Activated naive CD4-positive, alpha-beta T cell treated with anti-CD3 and anti-CD28 coated beads, Interleukin-2, amount 50 U/mL, for 16 hours (primary cell): ENCODE measurements at places on chromosomes 5 and 9.
A peak's percentile ranks its signal among the peaks of the same experiment; 100 is the strongest.

DNA sequence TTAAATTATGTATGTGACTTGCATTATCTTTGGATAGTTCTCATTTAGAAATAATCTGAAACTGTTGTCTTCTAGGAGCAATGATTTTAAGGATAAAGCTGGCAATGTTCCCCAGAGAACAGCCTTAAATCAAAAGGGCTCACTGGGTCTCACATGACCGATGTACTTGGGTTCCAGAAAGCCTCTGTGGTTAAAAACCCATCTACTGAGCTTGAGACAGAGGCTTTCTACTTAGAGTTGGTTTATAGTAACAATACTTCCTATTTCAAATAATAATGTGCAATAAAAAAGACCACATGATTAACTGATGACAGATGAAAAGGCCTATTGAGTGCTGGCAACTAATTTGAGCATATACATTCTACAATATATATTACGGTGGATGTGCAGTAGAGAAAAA lies 1143.5 kb downstream of the PTPRD start:
- no peak for DNase-seq

DNA sequence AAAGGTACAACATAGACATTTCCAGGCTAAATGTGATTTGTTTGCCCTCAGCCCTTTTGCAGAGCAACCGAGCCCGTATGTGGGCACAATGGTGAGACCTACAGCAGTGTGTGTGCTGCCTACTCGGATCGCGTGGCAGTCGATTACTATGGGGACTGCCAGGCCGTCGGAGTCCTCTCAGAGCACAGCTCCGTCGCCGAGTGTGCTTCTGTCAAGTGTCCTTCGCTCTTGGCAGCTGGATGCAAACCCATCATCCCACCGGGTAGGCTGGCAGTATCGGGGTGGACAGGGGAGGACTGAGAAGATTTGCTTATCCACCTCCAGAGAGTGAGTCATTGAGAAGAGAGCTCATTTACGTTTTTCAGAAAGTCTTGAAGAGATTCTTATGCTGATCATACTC lies 17.8 kb upstream of the GLIPR2 start:
- no peak for DNase-seq

- no peak for DNase-seq
Measured at GRCh38 chr9:105690742-105691141, 3.6 kb upstream of the TMEM38B start.

DNA sequence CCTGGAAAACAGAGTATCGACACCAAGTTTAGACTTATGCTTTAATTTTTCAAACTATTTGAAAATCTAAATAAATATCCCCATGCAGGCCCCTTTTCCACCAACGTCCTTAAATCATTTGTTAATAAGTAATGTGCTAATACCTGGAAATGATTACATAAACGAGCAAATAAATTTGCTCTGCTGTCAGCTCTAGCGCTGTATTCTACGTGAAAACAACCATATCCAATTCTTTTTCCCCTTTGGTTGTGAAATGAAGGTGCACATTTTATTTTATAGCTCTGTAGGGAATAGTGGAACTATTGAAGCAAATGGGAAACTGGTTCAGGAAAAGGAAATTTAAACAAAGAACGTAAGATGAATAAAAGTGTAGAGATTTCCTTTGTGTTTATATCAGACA lies 137.7 kb upstream of the ZNF608 start:
- no peak for DNase-seq

DNA sequence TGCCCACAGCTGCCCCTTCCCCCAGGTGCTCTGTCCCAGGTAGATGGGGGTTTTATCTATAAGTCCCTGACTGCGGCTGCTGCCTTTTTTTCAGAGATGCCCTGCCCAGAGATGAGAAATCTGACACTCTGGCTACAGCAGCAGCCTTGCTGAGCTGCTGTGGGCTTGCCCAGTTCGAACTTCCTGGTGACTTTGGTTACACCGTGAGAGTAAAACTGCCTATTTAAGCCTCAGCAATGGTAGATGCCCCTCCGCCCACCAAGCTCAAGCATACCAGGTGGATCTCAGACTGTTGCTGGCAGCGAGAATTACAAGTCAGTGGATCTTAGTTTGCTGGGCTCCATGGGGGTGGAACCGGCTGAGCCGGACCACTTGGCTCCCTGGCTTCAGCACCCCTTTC lies 56.8 kb downstream of the MINAR2 start:
- no peak for DNase-seq

DNA sequence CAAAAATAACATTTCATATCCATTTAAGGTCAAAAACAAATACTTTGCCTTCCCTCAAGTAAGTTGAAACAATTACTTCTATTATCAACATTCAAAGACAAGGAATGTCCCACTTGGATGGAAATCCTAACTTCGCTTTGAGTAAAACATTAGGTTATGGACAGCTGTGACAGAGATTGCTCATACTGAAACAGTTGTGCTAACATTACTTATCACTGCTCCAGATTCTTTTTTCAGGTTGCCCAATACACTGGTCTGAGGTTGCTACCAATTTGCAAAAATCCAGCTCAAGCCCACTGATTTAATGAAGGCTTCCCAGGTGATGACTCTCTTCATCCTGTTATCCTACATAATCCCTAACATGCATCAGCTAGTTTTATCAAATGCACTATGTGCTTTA lies 98.3 kb downstream of the UBAP2 start:
- no peak for DNase-seq

DNA sequence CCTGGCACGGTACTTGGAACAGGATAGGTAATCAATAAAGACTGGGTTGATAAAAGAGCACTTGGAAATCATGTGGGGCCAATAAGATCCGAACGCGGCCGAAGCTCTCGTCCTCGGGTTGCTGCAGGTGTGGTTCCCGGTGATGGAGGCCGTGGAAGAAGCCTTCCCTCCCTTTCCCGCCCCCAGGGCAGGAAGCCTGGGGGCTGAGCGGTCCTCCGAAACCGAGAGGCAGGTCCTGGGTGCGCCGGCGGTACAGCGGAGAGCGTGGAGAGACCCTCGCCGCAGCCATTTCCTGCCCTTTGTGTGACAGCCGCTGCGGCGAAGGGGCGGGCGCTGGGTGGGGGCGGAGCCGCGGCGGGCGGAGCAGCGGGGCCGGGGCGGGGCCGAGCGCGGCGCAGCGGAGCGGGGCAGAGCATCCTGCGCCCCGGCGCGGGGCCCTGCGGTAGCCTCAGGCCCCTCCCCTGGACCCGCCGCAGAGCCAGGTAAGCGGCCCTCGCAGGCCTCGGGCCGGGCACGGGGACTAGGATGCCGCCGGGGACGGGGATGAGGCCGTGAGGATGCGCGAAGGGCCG lies at the start of gene CYFIP2:
Gene CYFIP2 (plus strand): TSS at position 410 of the 572 bp plus-strand sequence. CDS start 19,239 bp downstream, outside the sequence.
- DNase-seq, result peak; percentile 81

- DNase-seq, result no peak
Measured at GRCh38 chr9:88990041-88990728, 1.1 kb upstream of the S1PR3 start.

- DNase-seq, result no peak
Measured at GRCh38 chr9:23431459-23431858, 394.6 kb downstream of the ELAVL2 start.

- DNase-seq, result no peak
Measured at GRCh38 chr9:6733831-6734230, 23.9 kb upstream of the KDM4C start.

- no peak for DNase-seq
Measured at GRCh38 chr9:27880635-27881034, 307.4 kb upstream of the C9orf72 start.

GRCh38 chr5:72129725-72130124 lies 22.4 kb downstream of the MAP1B start:
- no peak for DNase-seq

- no peak for DNase-seq
Measured at GRCh38 chr9:130237763-130238524, 27.6 kb upstream of the HMCN2 start.

GRCh38 chr9:122425087-122425486 lies 52.6 kb downstream of the OR1J1 start:
- DNase-seq, result no peak

- peak; percentile 79 for DNase-seq
Measured at GRCh38 chr9:83707518-83707767, 315 bp downstream of the UBQLN1 start.

DNA sequence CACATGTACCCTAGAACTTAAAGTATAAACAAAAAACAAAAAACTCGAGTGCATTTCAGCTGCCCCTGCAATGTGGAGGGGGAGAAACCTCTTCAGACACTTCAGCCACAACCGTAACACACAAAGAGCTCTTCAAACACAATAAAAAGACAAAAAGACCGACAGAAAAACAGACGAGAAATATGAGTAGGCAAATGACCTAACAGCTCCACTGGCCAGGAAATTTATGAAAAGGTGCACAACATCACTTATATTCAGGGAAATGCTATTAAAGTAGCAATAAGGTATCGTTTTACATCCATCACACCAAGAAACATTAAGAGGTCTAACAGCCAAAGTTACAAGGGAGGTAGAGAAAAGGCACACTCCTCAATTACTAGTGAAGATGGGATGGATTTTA lies 6.2 kb downstream of the ZBED3 start:
- no peak for DNase-seq

- DNase-seq, result no peak
Measured at GRCh38 chr5:32520356-32520755, 65.0 kb upstream of the SUB1 start.

- no peak for DNase-seq
Measured at GRCh38 chr5:150801117-150801927, 22.8 kb downstream of the SMIM3 start.

GRCh38 chr5:174725261-174725990 lies 1.0 kb downstream of the MSX2 start:
- no peak for DNase-seq

- DNase-seq, result no peak
Measured at GRCh38 chr5:104513640-104514072, 951.1 kb upstream of the NUDT12 start.

DNA sequence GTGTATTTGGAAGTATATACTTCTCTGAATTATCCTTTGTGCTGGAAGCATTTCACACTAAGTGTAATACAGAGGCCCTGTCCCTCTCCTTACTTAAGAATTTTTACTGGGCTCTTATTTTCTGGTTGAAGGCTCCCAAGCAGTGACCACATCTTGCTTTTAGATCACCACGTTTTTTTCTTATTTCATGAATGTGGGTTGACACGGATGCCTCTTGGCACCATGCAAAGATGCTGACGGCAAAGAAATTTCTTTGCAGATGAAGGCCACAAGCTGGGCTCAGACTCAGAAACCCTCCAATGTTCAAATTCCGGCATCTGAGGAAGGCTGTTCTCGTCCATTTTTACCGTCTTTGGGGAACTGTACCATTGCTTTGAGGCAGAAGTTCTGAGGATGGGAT lies 168.5 kb downstream of the HMHB1 start:
- DNase-seq, result no peak

DNA sequence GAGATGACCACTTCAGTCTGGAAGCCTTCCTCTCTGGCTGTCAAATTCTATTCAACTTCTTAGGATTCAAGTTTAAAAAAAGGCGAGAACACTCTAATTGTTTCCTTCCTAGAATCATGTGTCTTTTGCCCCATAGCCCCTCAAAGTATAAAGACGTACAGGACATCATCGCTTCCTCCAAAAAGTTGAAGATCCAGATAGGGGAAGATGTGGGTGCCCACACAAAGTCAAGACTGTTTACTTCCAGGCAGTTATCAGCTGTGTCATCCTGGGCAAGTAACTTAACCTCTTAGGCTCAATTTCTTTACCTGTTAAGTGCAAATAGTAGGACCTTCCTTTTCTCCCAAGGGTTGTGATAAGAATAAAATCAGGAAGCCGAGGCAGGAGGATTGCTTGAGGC lies 40.1 kb downstream of the PPARGC1B start:
- no peak for DNase-seq

DNA sequence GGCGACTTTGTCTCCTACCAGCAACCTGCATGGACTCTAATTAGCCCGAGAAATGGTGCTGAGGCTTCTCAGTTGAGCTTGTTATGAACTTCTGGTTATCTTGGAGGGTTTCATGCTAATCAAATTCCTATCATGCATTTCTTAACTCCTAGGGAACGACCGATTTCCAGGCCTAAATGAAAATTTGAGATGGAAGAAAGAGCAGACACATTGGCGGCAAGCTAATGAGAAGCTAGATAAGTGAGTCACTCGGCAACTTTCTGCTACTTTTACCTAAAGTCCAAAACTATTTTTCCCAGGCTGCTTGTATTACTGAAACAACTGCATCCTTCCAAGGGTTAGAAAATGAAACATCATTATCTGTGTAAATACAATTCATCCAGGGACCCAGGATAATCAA lies 207.2 kb downstream of the DOCK8 start:
- no peak for DNase-seq

- DNase-seq, result no peak
Measured at GRCh38 chr5:111454198-111454622, 58.1 kb downstream of the STARD4 start.

- no peak for DNase-seq
Measured at GRCh38 chr9:92494856-92495255, 12.6 kb upstream of the ASPN start.

DNA sequence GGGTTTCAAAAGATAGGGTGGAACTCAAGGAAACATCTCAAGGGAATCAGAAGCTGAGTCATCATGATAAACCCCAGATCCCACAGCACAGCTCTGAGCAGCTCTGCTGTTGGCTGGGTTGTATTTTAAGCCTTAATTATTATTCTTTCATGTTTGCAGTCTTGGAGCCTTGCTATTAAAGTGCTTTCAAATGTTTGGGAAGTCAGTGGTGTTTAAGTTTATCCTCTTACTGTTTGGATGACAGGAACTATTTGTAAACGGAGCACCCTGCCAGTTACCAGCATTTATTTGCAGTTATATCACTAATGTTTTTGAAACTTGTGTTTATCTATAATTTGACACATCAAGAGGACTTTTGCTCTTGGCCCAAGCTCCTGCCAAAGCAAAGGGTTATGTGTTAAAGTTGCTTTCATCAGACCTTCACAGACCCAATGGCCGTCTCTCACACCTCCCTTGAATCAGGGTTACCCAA lies 141.1 kb upstream of the SPDL1 start:
- no peak for DNase-seq

GRCh38 chr9:89888677-89889076 lies 283.9 kb downstream of the GADD45G start:
- DNase-seq, result no peak

GRCh38 chr9:126474786-126475485 lies 138.8 kb upstream of the LMX1B start:
- DNase-seq, result no peak

GRCh38 chr5:127942246-127943060 lies 141.1 kb upstream of the SLC12A2 start:
- no peak for DNase-seq

DNA sequence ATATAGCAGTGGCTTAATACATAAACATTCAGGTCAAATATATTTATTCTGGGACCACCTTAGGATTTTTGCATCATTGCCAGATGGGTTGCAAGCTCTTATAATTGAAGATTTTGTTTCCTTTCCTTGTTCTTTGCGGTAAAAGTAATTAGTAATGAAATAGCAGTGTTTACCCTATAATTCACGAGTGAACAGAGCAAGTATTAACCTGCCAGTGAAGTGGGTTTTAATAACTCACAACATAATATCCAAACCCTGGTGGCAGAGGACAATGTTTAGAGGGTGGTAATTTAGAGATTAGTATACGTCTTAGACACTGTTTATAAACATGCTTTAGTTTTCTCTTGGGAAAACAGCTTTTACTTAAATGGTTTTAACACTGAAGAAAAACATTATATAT lies 11.8 kb downstream of the ARL14EPL start:
- DNase-seq, result no peak

- no peak for DNase-seq
Measured at GRCh38 chr9:80644044-80644443, 1045.3 kb downstream of the TLE1 start.

- no peak for DNase-seq
Measured at GRCh38 chr5:173299820-173300219, 28.4 kb downstream of the STC2 start.
